Kidney epithelial cell (primary cell): ENCODE measurements at places on chromosomes 1 and 21. TPM values are rescaled to one million over a fixed set of nuclear protein-coding genes. Genes with fewer than 3 reads are reported as not detected.

The IL20 gene
- total RNA-seq: not detected in 2 replicates

The SRRM1 gene
- total RNA-seq: 58.4 and 71.1 TPM in 2 replicates

The CATSPERE gene
- 0.13 and 0.21 TPM in 2 replicates for total RNA-seq

The RNF11 gene
- total RNA-seq: 87.3 and 91.1 TPM in 2 replicates

The ACOT11 gene
- 2.3 and 3.1 TPM in 2 replicates for total RNA-seq

The HUNK gene
- 2.8 and 3.1 TPM in 2 replicates for total RNA-seq

The UTP25 gene
- total RNA-seq: 14.6 and 15.7 TPM in 2 replicates

The AMY2A gene
- total RNA-seq: not detected in 2 replicates

The SCAMP3 gene
- total RNA-seq: 93.8 and 108 TPM in 2 replicates

The OR2T29 gene
- total RNA-seq: not detected in 2 replicates

The RBP7 gene
- 11.1 and 14.8 TPM in 2 replicates for total RNA-seq

The ATP13A2 gene
- 74.1 and 107 TPM in 2 replicates for total RNA-seq

The CLCA1 gene
- not detected in 2 replicates for total RNA-seq
